HCT116 (cell line): ENCODE measurements at places on chromosomes 5 and 9. TPM values are rescaled to one million over a fixed set of nuclear protein-coding genes. Genes with fewer than 3 reads are reported as not detected.

Gene GRHPR
- 106 TPM for total RNA-seq

Gene LRRC26
- 2.4 TPM for total RNA-seq

Gene RASA1
- 23.9 TPM for total RNA-seq

Gene GLRA1
- total RNA-seq: not detected

Gene GTF2H2
- total RNA-seq: 37.8 TPM

Gene LCN1
- total RNA-seq: not detected

Gene PAEP
- total RNA-seq: not detected

Gene MARCOL
- total RNA-seq: not detected

Gene COL27A1
- total RNA-seq: 12.0 TPM

Gene ARSI
- 0.07 TPM for total RNA-seq

Gene FYB1
- 0.42 TPM for total RNA-seq

Gene TMEFF1
- 3.3 TPM for total RNA-seq

Gene ADAMTSL1
- total RNA-seq: not detected

Gene PCDHB3
- total RNA-seq: 0.10 TPM

DNA sequence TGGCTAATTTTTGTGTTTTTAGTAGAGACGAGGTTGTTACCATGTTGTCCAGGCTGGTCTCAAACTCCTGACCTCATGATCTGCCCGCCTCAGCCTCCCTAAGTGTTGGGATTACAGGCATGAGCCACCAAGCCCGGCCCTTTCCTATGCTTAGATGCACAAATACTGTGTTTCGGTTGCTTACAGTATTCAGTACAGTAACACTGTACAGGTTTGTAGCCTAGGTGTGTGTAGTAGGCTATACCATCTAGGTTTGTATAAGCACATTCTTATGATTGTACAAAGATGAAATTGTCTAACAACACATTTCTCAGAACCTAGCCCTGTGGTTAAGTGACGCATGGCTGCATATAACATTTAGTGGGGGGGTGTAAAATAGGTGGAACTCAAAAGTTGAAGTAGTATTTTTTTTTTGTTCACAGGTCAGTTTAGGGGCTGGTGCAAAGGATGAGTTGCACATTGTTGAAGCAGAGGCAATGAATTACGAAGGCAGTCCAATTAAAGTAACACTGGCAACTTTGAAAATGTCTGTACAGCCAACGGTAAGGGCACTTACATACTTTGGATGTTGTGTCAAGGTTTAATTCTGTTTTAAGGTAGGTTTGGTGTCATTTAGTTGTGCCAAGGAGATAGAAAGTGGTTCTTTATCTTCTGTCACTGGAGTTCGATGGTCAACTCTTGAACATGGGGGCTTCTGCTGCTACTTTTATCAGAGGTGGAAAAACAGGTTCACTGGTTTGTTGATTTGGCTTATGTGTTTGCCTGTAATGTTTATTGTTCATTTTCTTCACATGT is 3.4 kb downstream of the NPM1 start:
- no peak overlapping the region for H3K4me3 ChIP-seq
- DNase-seq: no peak
- H3K27ac ChIP-seq: no peak overlapping the region
- no peaks in the 10 kb centered on the region for H3K27me3 ChIP-seq
- peaks cover 54% of the 10 kb centered on the region for H3K36me3 ChIP-seq
- peaks cover 9% of the 10 kb centered on the region; the same call in 1 of the 2 replicates for H3K4me1 ChIP-seq

DNA sequence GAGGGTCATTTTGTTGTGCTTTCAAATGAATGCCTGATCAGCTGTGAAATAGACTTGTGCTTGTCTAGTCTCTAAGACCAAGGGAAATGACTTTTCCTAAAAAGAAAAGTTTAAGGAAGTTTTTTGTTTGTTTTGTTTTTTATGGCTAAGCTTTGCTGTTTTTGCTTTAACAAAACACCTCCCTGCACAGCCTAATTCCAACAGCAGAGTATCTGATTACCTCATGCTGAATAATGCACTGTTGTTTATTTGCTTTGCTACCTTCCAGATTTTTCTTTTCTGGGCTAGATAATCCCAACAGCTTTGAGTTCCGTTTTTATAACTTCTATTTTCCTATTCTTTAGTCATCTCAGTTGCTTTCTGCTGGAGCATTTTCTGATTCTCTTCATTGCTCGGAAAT is 95.8 kb downstream of the AOPEP start:
- no peaks in the 10 kb centered on the region for H3K36me3 ChIP-seq
- H3K27ac ChIP-seq: no peak overlapping the region
- no peaks in the 10 kb centered on the region for H3K27me3 ChIP-seq
- DNase-seq: no peak
- peaks cover 16% of the 10 kb centered on the region for H3K4me1 ChIP-seq
- H3K4me3 ChIP-seq: no peak overlapping the region

- no peak overlapping the region for H3K4me3 ChIP-seq
- H3K27ac ChIP-seq: no peak overlapping the region
- H3K4me1 ChIP-seq: no peaks in the 10 kb centered on the region
Observed at GRCh38 chr5:130706696-130707095, 458.4 kb downstream of the HINT1 start.

GRCh38 chr5:174275959-174276358 is 230.5 kb downstream of the NSG2 start:
- no peak for DNase-seq
- no peaks in the 10 kb centered on the region for H3K4me1 ChIP-seq
- no peaks in the 10 kb centered on the region for H3K36me3 ChIP-seq
- H3K4me3 ChIP-seq: no peak overlapping the region

DNA sequence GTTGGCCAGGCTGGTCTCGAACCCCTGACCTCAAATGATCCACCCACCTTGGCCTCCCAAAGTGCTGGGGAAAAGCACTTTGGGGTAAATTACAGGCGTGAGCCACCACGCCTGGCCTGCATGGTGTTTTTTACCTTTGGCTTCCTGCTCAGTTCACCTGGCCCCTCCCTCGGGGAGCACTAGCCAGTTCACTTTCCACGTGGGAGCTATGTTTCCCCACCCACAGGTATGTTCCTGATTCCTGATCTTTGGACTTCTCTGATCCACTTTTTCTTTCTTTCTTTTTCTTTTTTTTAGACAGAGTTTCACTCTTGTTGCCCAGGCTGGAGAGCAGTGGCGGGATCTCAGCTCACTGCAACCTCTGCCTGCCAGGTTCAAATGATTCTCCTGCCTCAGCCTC is 15.8 kb downstream of the DAB2IP start:
- no peaks in the 10 kb centered on the region for H3K27me3 ChIP-seq
- no peak for DNase-seq
- no peak overlapping the region for H3K27ac ChIP-seq
- H3K4me1 ChIP-seq: no peaks in the 10 kb centered on the region

- no peaks in the 10 kb centered on the region for H3K36me3 ChIP-seq
- DNase-seq: no peak
- no peaks in the 10 kb centered on the region for H3K27me3 ChIP-seq
- no peak overlapping the region for H3K27ac ChIP-seq
- H3K4me3 ChIP-seq: no peak overlapping the region
Observed at GRCh38 chr9:111236332-111236731, 93.7 kb downstream of the OR2K2 start.

DNA sequence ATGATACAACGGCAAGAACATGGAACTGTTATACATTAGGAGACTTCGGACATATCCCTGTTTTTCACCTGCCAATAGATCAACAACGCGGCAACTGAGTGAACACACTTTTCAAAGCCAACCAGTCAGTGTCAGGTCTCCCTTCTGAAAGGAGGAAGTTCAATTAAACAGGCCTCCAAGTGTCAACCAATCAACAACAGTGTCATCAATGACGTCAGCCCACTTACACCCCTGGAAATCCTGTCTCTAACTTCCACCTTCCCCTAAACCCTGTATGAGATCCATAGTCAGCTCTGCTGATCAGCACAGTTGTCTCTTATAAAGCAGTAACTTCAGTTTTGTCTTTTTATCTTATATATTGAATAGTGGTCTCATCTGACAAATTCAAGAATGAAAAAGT is 36.6 kb downstream of the DMRT3 start:
- H3K27me3 ChIP-seq: no peaks in the 10 kb centered on the region
- H3K4me1 ChIP-seq: no peaks in the 10 kb centered on the region
- no peaks in the 10 kb centered on the region for H3K36me3 ChIP-seq
- no peak overlapping the region for H3K27ac ChIP-seq
- DNase-seq: no peak
- no peak overlapping the region for H3K4me3 ChIP-seq

- no peak overlapping the region for H3K4me3 ChIP-seq
- DNase-seq: no peak
- H3K27me3 ChIP-seq: no peaks in the 10 kb centered on the region
Observed at GRCh38 chr5:859391-859790, 8.6 kb upstream of the ZDHHC11 start.

DNA sequence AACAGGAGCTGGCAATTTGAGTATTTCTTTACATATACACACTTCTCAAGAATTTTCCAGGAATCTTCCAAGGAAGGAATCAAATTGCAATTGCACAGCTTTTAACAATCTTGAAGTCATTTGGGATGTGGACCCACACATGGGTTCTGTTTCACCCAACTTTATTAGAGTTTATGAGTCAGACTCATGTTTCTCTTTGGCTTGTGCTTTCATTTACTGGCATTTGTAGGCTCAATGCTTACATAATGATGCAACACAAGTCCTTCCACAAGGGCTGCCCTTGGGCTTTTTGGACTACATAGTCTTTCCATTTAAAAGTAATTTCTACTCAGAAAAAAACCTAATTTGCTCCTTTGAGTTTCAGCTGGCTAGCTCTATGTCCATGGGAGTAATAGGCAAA is 4.6 kb upstream of the CDC37L1 start:
- no peaks in the 10 kb centered on the region for H3K27me3 ChIP-seq
- H3K4me1 ChIP-seq: peaks cover 9% of the 10 kb centered on the region
- DNase-seq: no peak
- H3K4me3 ChIP-seq: no peak overlapping the region

DNA sequence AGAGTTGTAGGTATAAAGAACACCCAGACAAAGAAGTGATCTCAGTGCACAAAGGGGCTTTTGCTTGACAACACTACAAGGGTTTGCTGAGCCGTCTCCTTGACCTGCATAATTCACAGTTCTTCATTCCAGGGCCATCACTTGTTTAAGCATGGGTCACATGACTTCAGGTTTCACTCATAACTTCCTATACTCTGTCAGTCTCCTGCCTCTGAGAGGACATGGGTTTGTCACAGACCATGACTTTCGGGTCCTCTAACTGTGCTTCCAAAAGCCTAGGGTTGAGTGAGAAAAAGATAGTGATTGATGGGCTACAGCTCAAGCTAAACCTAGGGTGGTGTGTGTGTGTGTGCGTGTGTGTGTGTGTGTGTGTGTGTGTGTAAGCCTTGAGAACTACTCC is 166.4 kb downstream of the CDH6 start:
- no peaks in the 10 kb centered on the region for H3K36me3 ChIP-seq
- no peaks in the 10 kb centered on the region for H3K4me1 ChIP-seq
- DNase-seq: no peak
- H3K27me3 ChIP-seq: no peaks in the 10 kb centered on the region
- H3K27ac ChIP-seq: no peak overlapping the region
- no peak overlapping the region for H3K4me3 ChIP-seq

- H3K27me3 ChIP-seq: no peaks in the 10 kb centered on the region
- no peaks in the 10 kb centered on the region for H3K4me1 ChIP-seq
- DNase-seq: no peak
- H3K36me3 ChIP-seq: no peaks in the 10 kb centered on the region
Observed at GRCh38 chr5:3612591-3613042, 17.0 kb downstream of the IRX1 start.

DNA sequence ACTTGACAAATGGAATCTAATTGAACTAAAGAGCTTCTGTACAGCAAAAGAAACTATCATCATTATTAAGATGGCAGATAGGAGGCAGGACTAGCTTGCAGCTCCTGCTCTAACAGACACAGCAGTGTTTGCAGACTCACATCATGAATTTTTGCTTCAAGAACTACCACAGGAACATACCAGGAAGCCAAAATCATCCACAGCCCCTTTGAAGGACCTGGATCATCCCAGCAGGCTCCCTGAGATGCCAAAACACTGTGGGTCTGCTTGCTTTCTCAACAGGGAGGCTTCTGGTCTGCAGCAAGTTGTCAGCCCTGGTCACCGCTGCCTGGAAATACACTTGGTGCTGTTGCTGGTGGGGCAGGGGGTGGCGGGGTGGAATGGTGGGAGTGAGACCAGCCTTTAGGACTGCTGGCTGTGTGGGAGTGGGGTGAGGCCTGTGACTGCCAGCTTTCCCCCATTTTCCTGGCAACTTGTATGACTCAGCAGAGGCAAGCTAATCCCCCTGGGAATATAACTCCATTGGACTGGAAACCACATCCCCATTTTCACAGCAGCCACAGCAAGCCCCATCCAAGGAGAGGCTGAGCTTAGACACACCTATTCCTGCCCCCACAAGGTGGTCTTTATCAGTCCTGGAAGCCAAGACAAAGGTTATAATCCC is 533.8 kb upstream of the CYLC2 start:
- no peak overlapping the region for H3K27ac ChIP-seq
- no peaks in the 10 kb centered on the region for H3K4me1 ChIP-seq
- H3K27me3 ChIP-seq: no peaks in the 10 kb centered on the region
- DNase-seq: no peak

- no peak overlapping the region for H3K4me3 ChIP-seq
- DNase-seq: no peak
- H3K36me3 ChIP-seq: no peaks in the 10 kb centered on the region
- no peaks in the 10 kb centered on the region for H3K4me1 ChIP-seq
- no peaks in the 10 kb centered on the region for H3K27me3 ChIP-seq
- H3K27ac ChIP-seq: no peak overlapping the region
Observed at GRCh38 chr5:152676196-152676595, 271.1 kb upstream of the NMUR2 start.

GRCh38 chr9:133955821-133956411 is 36.2 kb downstream of the VAV2 start:
- no peaks in the 10 kb centered on the region for H3K27me3 ChIP-seq
- H3K4me1 ChIP-seq: no peaks in the 10 kb centered on the region; the same call in 1 of the 2 replicates
- H3K4me3 ChIP-seq: no peak overlapping the region
- no peak overlapping the region for H3K27ac ChIP-seq
- no peaks in the 10 kb centered on the region for H3K36me3 ChIP-seq

GRCh38 chr5:139911425-139912120 is 116.0 kb downstream of the PSD2 start:
- H3K4me3 ChIP-seq: no peak overlapping the region
- no peak overlapping the region for H3K27ac ChIP-seq
- H3K4me1 ChIP-seq: no peaks in the 10 kb centered on the region

- no peaks in the 10 kb centered on the region for H3K36me3 ChIP-seq
- no peak overlapping the region for H3K27ac ChIP-seq
- H3K4me1 ChIP-seq: no peaks in the 10 kb centered on the region
- H3K27me3 ChIP-seq: peaks cover 12% of the 10 kb centered on the region; the same call in 1 of the 2 replicates
- DNase-seq: no peak
Observed at GRCh38 chr9:18798508-18799290, 234.3 kb downstream of the SAXO1 start.

- H3K36me3 ChIP-seq: no peaks in the 10 kb centered on the region
- H3K4me1 ChIP-seq: no peaks in the 10 kb centered on the region
- H3K27me3 ChIP-seq: no peaks in the 10 kb centered on the region
- H3K27ac ChIP-seq: no peak overlapping the region
Observed at GRCh38 chr9:35277171-35277520, 115.3 kb downstream of the UNC13B start.

GRCh38 chr9:10226996-10227395 is 385.8 kb downstream of the PTPRD start:
- H3K27me3 ChIP-seq: no peaks in the 10 kb centered on the region
- no peaks in the 10 kb centered on the region for H3K36me3 ChIP-seq
- H3K4me3 ChIP-seq: no peak overlapping the region
- no peak for DNase-seq

- no peak overlapping the region for H3K27ac ChIP-seq
- H3K36me3 ChIP-seq: no peaks in the 10 kb centered on the region
- H3K4me1 ChIP-seq: no peaks in the 10 kb centered on the region
- DNase-seq: no peak
- peaks cover 4% of the 10 kb centered on the region; the same call in 1 of the 2 replicates for H3K27me3 ChIP-seq
- H3K4me3 ChIP-seq: no peak overlapping the region
Observed at GRCh38 chr9:84667571-84668195, 1.8 kb upstream of the NTRK2 start.
